ENCODE measurements at places on chromosomes 3 and 15. TPM values are rescaled to one million over a fixed set of nuclear protein-coding genes. Genes with fewer than 3 reads are reported as not detected.

The KCNAB1 gene
- not detected for total RNA-seq

DNA sequence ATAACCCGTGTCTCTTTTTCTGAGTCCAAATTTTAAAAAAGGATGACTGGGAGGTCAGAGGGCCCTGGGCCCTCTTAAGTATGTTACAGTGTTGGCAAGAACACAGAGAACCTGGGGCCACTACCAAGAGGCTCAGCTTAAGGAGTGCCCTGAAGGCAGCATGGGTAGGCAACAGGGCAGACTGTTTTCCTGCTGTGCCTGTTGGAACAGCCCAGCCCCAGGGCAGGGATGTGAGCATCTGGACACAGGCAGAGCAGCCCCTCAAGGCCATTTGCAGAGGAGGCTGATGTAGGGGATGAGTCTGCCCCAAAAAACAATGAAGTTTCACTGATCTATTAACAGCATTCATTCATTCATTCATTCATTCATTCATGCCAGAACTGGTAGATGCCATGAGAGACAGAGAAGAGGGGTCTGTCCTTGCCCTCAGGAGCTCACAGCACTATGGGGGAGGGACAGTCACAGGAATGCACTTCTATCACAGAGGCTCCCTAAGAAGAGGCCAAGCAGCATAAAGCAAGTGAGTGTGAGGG lies 2.2 kb upstream of the LTF start:
- DNase-seq, result no peak
- peaks cover 15% of the 10 kb centered on the region for H3K27me3 ChIP-seq
- no peaks in the 10 kb centered on the region for H3K4me1 ChIP-seq
- H3K4me3 ChIP-seq, result no peak overlapping the region

- H3K27me3 ChIP-seq, result peaks cover 12% of the 10 kb centered on the region
- H3K4me3 ChIP-seq, result peak overlapping the region; percentile 74
- H3K27ac ChIP-seq, result peak overlapping the region; percentile 98
- no peak for DNase-seq
- H3K4me1 ChIP-seq, result peaks cover 79% of the 10 kb centered on the region
- H3K36me3 ChIP-seq, result peaks cover 44% of the 10 kb centered on the region
Measured at GRCh38 chr15:65366122-65366892, 11.5 kb downstream of the IGDCC3 start.

GRCh38 chr3:12097971-12098370 lies 60.7 kb downstream of the TIMP4 start:
- no peak overlapping the region for H3K27ac ChIP-seq
- H3K36me3 ChIP-seq, result no peaks in the 10 kb centered on the region
- H3K4me3 ChIP-seq, result no peak overlapping the region
- DNase-seq, result no peak
- H3K27me3 ChIP-seq, result peaks cover 3% of the 10 kb centered on the region
- no peaks in the 10 kb centered on the region for H3K4me1 ChIP-seq

The CHRFAM7A gene
- 1.9 TPM for total RNA-seq

The SI gene
- not detected for total RNA-seq

- H3K27ac ChIP-seq, result no peak overlapping the region
- H3K36me3 ChIP-seq, result no peaks in the 10 kb centered on the region
- H3K27me3 ChIP-seq, result peaks cover 1% of the 10 kb centered on the region
Measured at GRCh38 chr3:104916971-104917370, 449.7 kb upstream of the ALCAM start.

The ALS2CL gene
- total RNA-seq, result 5.6 TPM

DNA sequence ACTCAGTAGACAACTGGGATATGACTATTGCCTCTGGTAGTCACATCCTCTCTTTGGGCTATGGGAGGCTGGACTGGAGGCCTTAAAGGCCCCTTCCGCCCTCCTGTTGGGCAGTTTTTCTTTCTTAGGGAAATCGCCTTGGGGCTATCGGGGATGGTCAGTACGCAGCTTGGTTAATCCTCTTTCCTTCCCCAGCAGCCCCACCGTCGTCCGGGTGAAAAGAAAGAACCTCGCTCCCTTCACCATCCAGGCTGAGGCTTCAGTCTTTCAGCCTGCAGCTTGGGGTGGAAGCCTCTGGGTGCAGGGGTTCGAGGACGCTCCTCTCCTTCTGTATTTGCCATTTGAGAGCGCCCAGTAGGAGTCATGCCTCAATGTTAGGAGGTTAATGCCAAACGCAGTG lies 641 bp upstream of the ST6GAL1 start:
- H3K27me3 ChIP-seq, result peaks cover 6% of the 10 kb centered on the region
- H3K4me1 ChIP-seq, result peaks cover 31% of the 10 kb centered on the region
- no peak for DNase-seq
- peak overlapping the region; percentile 70 for H3K27ac ChIP-seq
- H3K36me3 ChIP-seq, result peaks cover 4% of the 10 kb centered on the region

DNA sequence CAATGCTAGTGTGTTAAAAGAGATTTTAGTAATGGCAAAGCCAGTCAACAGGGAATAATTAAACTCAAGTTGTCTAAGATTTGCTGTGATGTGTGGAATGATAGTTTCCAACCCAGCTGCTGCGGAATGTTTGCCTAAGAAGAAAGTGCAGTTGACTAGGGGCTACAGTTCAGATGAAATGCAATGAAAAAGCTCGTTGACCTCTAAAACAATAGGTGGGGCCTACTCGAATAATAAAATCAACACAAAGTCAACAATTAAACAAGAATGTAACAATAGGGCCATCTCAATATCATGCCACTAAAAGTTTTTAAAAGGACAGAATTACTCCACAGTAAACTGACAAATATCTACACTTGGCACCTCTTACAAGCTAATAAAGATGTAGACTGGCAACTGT lies 484.2 kb downstream of the MECOM start:
- H3K36me3 ChIP-seq, result no peaks in the 10 kb centered on the region
- no peak overlapping the region for H3K4me3 ChIP-seq
- peaks cover 5% of the 10 kb centered on the region for H3K4me1 ChIP-seq

DNA sequence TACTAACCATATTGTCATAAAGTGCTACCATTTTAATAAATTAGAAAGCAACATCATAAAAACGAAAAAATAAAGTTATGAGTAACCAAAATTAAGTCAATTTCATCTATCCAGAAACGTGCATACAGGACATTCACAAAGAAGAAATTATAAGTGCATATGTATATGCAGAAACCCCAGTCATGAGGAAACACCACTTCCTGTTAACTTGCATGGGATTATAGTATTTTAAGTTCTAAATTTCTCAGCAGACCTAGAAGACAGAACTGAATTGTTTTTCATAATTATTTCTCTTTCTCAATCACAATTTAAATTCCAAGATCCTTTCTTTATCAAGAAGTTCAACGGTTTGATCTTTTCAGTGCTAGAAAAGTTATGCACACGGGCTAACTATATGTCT lies 1.4 kb upstream of the KBTBD8 start:
- H3K36me3 ChIP-seq, result no peaks in the 10 kb centered on the region
- no peak for DNase-seq
- H3K27me3 ChIP-seq, result peaks cover 2% of the 10 kb centered on the region
- peaks cover 9% of the 10 kb centered on the region for H3K4me1 ChIP-seq
- no peak overlapping the region for H3K4me3 ChIP-seq

GRCh38 chr3:60228823-60229222 lies 1022.4 kb downstream of the FHIT start:
- DNase-seq, result no peak
- H3K4me3 ChIP-seq, result no peak overlapping the region
- H3K27ac ChIP-seq, result no peak overlapping the region
- no peaks in the 10 kb centered on the region for H3K4me1 ChIP-seq
- no peaks in the 10 kb centered on the region for H3K36me3 ChIP-seq

GRCh38 chr3:184771301-184772127 lies 40.5 kb upstream of the VPS8 start:
- H3K27me3 ChIP-seq, result peaks cover 10% of the 10 kb centered on the region
- no peak overlapping the region for H3K4me3 ChIP-seq
- H3K36me3 ChIP-seq, result peaks cover 5% of the 10 kb centered on the region
- H3K27ac ChIP-seq, result no peak overlapping the region
- peaks cover 3% of the 10 kb centered on the region for H3K4me1 ChIP-seq
- no peak for DNase-seq

DNA sequence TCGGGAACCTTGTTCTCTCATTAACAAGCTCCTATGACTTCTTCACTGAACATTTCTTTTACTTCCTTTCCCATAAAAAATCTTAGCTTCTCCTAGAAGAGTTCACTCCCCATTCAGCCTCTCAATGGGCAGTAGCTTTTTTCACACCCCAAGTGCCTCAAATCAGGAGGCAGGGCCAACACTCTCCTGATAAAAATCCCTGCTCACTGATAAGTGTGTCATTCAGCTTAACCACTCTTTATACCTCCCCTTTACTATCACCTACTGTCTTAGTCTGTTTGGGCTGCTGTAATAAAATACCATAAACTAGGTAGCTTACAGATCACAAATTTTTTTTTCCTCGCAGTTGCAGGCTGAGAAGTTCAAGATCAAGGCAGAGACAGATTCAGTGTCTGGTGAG lies 400.4 kb downstream of the WDR72 start:
- no peaks in the 10 kb centered on the region for H3K27me3 ChIP-seq
- no peaks in the 10 kb centered on the region for H3K4me1 ChIP-seq
- no peak for DNase-seq
- no peak overlapping the region for H3K27ac ChIP-seq
- no peak overlapping the region for H3K4me3 ChIP-seq
- no peaks in the 10 kb centered on the region for H3K36me3 ChIP-seq

- no peak overlapping the region for H3K27ac ChIP-seq
- DNase-seq, result peak; percentile 37
Measured at GRCh38 chr15:65212097-65212496, 824 bp upstream of the CILP start.

- H3K4me1 ChIP-seq, result peaks cover 18% of the 10 kb centered on the region
- peaks cover 3% of the 10 kb centered on the region for H3K36me3 ChIP-seq
- H3K27ac ChIP-seq, result no peak overlapping the region
- peaks cover 2% of the 10 kb centered on the region for H3K27me3 ChIP-seq
- H3K4me3 ChIP-seq, result no peak overlapping the region
Measured at GRCh38 chr3:71299160-71299559, 284.4 kb downstream of the FOXP1 start.

The MST1R gene
- total RNA-seq, result 0.67 TPM

The CCDC33 gene
- total RNA-seq, result 0.51 TPM

The ARGFX gene
- not detected for total RNA-seq

DNA sequence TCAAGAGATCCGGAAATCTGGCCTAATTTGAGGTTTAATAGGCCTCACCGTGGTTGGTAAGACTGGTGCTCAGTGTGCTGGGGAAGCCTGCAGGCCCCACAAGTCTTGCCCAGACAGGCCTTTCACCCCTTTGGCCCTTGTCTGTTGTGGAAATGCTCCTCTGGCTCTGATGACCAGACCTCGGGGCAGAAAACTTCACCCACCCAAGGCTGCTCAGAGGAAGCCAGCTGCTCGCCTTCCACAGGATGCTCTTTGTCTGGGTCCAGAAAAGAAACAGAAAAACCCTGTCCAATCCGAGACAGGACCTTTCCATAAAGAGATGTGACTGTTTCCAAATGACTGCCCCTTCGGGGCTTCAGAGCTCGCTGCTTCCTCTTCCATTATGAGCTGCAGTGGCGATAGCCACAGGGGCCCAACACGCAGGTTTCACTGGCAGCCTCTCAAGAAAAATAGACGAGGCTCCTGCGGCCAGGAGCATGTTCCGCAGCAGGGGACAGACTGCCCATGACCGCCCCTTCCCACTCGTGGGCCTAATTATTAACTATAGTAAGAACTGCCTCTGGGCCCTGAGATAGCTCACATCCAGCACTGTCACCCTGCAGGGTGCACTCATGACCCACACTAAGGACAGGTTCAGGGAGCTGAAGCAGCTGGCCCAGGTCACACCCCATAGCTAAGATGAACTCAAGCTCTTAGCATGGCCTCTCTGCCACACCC lies 6.8 kb upstream of the SNX22 start:
- H3K36me3 ChIP-seq, result peaks cover 22% of the 10 kb centered on the region
- H3K4me1 ChIP-seq, result peaks cover 26% of the 10 kb centered on the region
- no peak for DNase-seq
- H3K27me3 ChIP-seq, result peaks cover 2% of the 10 kb centered on the region

- no peak for DNase-seq
- H3K27me3 ChIP-seq, result no peaks in the 10 kb centered on the region
- H3K36me3 ChIP-seq, result no peaks in the 10 kb centered on the region
- H3K4me3 ChIP-seq, result no peak overlapping the region
- H3K27ac ChIP-seq, result no peak overlapping the region
Measured at GRCh38 chr3:155254445-155254844, 39.0 kb downstream of the STRIT1 start.

The ZPLD1 gene
- total RNA-seq, result not detected

- DNase-seq, result no peak
- H3K27me3 ChIP-seq, result peaks cover 2% of the 10 kb centered on the region
- peaks cover 2% of the 10 kb centered on the region for H3K4me1 ChIP-seq
- no peaks in the 10 kb centered on the region for H3K36me3 ChIP-seq
- H3K4me3 ChIP-seq, result no peak overlapping the region
Measured at GRCh38 chr3:138375447-138375846, 27.1 kb downstream of the MRAS start.

GRCh38 chr3:20478436-20478835 lies 292.4 kb upstream of the SGO1 start:
- H3K27me3 ChIP-seq, result peaks cover 5% of the 10 kb centered on the region
- H3K27ac ChIP-seq, result no peak overlapping the region
- H3K36me3 ChIP-seq, result no peaks in the 10 kb centered on the region
- DNase-seq, result no peak
- H3K4me3 ChIP-seq, result no peak overlapping the region
- peaks cover 25% of the 10 kb centered on the region for H3K4me1 ChIP-seq

- peak; percentile 8 for DNase-seq
- peak overlapping the region; percentile 55 for H3K27ac ChIP-seq
- peak overlapping the region; percentile 35 for H3K4me3 ChIP-seq
- no peaks in the 10 kb centered on the region for H3K36me3 ChIP-seq
- peaks cover 2% of the 10 kb centered on the region for H3K27me3 ChIP-seq
- H3K4me1 ChIP-seq, result peaks cover 23% of the 10 kb centered on the region
Measured at GRCh38 chr15:73108676-73109075, 56.4 kb downstream of the NEO1 start.

GRCh38 chr3:55218577-55218976 lies 268.5 kb downstream of the WNT5A start:
- no peak overlapping the region for H3K4me3 ChIP-seq
- DNase-seq, result no peak
- no peak overlapping the region for H3K27ac ChIP-seq

DNA sequence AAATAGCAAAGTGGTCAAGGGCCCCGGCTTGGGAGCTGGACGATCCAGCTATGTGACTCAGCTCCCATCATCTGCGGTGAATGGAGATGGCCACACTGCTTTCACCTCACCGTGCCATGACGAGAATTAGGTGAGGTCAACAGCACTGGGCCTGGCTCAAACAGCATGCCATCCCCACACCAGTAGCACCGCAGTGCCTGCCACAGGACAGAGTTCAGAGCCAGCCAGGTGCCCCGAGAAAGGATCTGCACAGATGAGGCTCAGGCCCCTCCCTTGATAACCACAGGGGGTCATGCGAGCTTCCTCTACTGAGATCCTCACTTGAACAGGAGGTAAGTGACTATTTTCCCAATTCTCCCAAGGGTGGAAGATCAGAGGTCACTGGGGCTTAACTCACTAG lies 29.4 kb downstream of the ZXDC start:
- no peak overlapping the region for H3K27ac ChIP-seq
- no peak for DNase-seq
- H3K36me3 ChIP-seq, result peaks cover 7% of the 10 kb centered on the region
- no peak overlapping the region for H3K4me3 ChIP-seq
- H3K27me3 ChIP-seq, result peaks cover 2% of the 10 kb centered on the region
- H3K4me1 ChIP-seq, result peaks cover 15% of the 10 kb centered on the region

GRCh38 chr15:56058986-56059385 lies 65.6 kb upstream of the NEDD4 start:
- peaks cover 1% of the 10 kb centered on the region for H3K27me3 ChIP-seq
- no peak overlapping the region for H3K27ac ChIP-seq
- H3K4me3 ChIP-seq, result no peak overlapping the region
- no peak for DNase-seq
- H3K36me3 ChIP-seq, result no peaks in the 10 kb centered on the region

GRCh38 chr3:87350367-87351199 lies 74.2 kb upstream of the POU1F1 start:
- H3K27me3 ChIP-seq, result no peaks in the 10 kb centered on the region
- no peaks in the 10 kb centered on the region for H3K36me3 ChIP-seq

- H3K27me3 ChIP-seq, result no peaks in the 10 kb centered on the region
- H3K4me1 ChIP-seq, result no peaks in the 10 kb centered on the region
- H3K4me3 ChIP-seq, result no peak overlapping the region
- H3K36me3 ChIP-seq, result no peaks in the 10 kb centered on the region
Measured at GRCh38 chr3:118262800-118263402, 771.7 kb downstream of the IGSF11 start.
